Chondrocyte (in vitro differentiated cells): ENCODE measurements at places on chromosomes 13 and 19. TPM values are rescaled to one million over a fixed set of nuclear protein-coding genes. Genes with fewer than 3 reads are reported as not detected.

DNA sequence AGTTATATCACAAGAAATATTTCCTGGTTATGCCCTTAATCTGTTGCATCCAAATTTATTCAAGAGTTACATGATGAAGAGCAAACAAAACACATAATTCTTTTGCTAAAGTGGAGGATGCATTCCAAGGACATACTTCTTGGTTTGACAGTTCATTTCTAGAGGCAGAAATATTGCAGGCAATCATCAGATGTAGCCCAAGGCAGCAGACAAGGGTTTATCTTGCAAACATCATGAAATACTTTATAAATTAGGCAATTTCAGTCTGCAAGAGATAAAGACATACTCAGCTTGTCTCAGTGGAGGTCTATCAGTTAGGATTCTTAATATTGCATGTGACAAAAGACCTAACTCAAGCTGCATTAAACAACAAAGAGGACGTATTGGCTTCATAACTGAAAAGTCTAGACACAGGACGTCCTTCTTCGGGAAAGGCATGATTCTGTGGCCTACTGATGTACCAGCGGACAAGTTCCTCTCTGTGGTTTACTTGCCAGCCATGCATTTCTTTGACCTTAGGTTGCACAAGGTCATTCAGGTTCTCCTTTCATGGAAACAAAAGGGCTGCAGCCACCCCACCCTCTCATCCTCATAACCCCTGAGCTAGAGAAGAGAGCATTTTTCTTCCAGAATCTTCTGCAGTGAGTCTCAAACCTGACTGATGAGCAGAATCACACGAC, 204.1 kb downstream of the KATNAL1 start:
- DNase-seq, result no peak

The LYPD5 gene
- total RNA-seq, result not detected in 3 replicates

DNA sequence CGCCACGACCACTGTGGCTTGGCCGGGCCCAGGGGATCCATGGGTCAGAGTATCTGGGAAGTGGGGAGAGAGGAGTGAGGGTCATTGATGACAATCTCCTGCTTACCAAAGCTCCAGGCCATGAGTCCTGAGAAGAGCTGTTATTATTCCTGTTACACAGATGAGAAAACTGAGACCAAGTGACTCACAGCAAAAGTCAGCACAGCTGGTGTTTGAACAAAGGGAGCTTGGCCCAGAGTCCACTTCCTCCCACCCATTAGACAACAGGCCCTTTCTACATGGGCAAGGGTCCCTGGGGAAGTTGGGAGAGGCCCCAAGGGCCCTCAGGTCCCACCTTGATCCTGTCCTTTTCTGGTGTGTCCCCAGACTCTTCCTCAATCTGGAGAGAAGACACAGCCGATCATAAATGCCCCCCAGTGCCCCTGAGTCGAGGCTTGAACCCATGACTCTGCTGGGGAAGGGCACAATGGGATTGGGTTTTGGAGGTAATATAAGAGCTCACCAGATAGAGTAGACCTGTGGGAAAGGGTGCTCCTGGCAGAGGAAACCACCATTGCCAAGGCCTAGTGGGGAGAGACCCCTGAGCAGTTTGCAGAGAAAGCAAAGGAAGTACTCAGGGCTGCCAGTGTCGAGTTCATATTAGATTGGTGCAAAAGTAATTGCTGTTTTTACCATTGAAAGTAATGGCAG, 6.8 kb downstream of the FUT6 start:
- no peak for DNase-seq

DNA sequence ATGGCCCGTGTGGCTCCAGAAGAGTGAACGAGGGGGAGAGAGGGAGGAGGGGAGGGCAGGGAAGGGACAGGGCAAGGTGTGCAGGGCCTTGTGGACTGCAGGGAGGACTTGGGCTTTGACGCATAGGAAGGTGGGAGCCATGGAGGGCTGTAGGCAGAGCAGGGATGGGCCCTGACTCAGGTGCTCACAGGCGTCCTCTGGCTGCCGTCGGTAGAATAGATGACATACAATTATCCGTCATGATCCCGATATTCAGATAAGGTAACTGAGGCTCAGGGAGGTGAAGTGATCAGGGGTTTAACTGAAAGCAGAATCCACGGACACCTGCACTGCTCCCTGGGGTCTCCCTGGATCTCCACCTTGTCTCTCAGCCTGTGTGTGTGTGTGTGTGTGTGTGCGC, 3.4 kb downstream of the C3 start:
- DNase-seq, result no peak

- DNase-seq, result no peak
Observed at GRCh38 chr13:55410398-55411330, 1730.1 kb upstream of the PRR20A start.

The P2RY11 gene
- 9.5 to 13.5 TPM (median 10.4 TPM) in 3 replicates for total RNA-seq

The SIGLEC5 gene
- not detected in 3 replicates for total RNA-seq

DNA sequence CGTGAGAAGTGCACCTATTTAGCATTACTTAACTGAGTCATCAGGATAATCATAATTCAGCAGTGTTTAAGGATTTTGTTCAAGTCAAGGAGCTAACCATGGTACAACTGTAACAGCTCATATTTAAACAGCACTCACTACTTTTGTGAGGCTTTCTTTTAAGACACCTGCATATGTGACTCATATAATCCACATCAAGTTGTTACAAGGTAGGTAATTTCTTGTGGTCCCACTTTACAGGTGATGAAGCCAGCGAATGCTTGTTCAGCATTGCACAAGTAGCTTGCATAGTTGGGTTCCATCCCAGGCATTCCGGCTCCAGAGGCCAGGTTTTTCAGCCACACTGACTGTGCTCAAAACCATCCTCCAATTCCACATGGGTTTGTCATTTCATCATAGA, 569.2 kb downstream of the MYO16 start:
- DNase-seq, result no peak

The AP2A1 gene
- total RNA-seq, result 144 to 149 TPM (median 146 TPM) in 3 replicates

- DNase-seq, result no peak
Observed at GRCh38 chr19:3250675-3251074, 26.2 kb downstream of the CELF5 start.

The C19orf67 gene
- not detected in 3 replicates for total RNA-seq

DNA sequence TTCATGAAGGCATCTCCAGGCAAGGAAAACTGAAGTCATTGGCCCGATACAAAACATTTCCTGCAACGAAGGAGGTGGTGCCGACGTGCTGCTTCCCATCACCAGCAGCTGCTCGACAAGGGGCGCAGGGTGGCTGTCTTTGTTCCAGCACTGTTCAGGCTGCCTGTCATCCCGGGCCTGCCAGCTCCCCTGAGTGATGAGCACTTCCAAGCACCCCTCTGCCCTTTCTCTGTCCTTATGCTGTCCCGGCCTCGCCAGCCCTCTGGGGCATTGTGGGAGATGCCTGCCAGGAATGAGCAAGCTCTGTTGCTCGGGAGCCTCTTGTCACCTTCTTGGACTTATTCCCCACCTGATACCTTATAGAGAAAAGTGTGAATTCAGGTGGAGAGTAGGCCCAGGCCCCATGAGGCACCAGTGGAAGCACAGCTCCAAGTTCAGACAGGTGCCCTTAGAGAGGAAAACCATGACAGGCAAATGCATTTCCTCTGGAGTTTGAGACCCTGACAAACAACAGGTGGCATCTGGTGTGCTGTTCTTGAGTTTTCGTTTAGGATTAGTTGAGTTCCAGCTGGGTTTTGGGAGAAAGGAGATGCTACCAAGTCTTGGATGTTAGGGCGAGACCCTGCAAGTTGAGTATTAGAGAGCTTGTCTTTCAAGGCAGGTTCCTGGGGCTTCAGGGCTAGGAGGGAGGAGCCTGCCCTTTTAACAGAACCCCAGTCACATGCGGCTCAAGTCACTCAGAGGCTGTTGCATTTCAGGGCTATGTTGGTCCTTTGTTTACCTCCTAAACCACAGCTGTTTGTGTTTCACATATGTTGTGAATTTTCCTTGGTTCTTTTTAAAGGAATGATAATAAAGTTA, 21.4 kb downstream of the BBC3 start:
- no peak for DNase-seq

The KANK2 gene
- total RNA-seq, result 238 to 345 TPM (median 243 TPM) in 3 replicates

- DNase-seq, result no peak
Observed at GRCh38 chr13:100014621-100015020, 33.0 kb downstream of the ZIC2 start.

DNA sequence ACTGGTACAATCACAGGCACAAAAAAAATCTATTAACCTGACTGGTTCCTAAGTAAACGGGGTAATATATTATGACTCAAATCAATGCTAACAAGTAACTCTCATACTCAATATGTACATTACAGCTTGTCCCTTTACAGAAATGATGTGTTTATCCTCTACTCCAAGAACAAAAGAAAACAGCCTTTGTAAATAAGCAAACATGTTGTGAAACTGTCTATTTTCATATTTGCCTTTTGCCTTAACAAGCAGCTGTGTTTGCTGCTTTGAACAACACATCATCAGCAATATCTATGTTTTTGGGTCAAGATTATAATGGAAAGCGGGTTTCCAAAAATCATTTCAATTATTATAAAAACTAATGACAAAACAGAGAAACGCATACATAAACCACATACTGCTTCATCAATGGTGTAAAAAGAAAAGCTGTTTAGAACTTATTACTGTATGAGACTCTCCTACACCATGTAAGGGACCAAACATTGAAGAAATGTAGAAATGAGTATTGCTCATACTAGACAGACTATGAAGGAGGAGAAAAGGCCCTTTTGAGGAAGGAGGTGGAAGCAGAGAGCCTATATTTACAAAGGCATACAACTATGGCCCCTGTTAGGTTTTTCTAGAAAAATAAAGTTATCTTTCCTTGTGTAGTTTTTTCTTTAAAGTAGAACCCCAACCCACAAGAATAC, 14.8 kb downstream of the TBC1D4 start:
- no peak for DNase-seq

The GPC6 gene
- total RNA-seq, result 76.1 to 111 TPM (median 76.5 TPM) in 3 replicates
